NCI-H460 (cell line): ENCODE measurements at places on chromosomes 3 and 15.

DNA sequence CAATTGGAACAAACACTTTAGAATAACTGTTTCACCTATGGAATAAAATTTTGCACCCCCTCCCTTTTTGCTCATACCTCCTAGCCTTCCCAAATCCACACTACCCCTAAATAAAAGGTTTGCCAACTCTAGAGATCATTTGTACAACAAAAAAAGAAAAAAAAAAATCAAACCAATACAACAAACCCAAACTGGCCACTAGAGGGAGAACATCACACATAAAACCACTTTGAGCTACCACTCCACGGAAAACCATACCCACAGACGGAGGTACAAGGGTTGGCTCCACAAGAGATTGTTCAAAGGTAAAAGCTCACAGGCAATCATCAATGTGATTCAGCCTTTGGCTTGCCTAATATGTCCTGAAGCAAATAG is 47.6 kb downstream of the SETMAR start:
- peak; percentile 53 for DNase-seq

DNA sequence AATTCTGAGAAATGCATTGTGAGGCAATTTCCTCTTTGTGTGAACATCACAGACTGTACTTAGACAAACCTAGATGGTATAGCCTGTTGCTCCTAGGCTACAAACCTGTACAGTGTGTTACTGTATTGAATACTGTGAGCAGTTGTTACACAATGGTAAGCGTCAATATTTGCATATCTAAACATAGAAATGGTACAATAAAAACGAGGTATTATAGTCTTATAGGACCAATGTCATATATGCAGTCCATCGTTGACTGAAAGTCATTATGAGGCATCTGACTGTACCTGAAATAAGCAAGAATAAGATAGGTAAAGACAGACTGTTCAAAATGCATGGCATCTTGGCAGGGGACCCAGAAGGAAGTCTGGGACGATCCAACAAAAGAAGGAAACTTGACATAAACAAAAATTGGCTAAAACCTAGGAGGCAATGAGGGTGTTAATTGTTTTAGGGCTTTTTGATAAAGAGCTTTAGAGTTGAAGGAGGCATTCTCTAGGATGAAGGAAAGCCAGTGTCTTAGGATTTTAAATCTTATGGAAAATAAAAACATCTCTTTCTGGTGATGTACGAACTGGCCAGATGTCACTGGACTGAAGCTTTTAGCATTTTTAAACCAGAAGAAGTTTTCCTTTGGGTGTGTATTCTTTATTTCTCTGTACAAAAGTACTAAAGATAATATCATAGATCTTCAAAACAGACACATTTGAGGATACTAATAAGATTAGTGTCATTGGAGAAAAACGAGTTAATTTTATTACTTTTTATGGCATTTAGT is 9.2 kb upstream of the SPRED1 start:
- no peak for DNase-seq

DNA sequence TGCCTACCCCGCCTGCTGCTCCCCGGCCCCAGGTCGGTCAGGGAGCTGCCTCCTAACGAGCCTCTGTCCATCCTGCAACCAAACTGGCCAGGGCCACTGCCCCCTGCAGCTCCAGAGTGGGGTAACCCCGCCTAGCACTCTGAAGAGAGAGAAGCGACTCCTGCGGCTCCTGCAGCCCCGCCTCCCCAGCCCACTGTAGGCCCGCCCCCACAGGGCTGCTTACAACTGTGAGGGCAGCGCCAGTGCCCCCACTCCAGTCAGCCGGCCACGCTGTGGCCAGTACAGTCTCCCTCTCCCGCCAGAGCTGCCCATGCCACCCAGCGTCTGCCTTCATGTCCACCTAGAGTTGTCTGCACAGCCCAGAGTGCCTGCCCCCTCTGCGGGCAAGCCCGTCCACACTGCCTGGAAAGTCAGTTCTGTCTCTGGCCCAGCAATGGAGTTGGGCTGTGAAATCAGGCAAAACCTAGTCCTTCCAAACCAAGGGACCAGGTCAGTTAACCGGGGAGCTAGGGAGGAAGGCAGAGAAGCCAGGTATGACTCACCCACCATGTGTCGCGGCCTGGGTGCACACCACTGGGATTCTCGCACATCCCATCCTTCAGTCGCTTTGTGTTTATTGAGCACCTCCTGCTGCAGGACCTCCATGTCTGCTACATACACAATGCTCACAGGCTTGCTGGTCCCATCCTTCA is 2.4 kb downstream of the UCN2 start:
- no peak for DNase-seq

DNA sequence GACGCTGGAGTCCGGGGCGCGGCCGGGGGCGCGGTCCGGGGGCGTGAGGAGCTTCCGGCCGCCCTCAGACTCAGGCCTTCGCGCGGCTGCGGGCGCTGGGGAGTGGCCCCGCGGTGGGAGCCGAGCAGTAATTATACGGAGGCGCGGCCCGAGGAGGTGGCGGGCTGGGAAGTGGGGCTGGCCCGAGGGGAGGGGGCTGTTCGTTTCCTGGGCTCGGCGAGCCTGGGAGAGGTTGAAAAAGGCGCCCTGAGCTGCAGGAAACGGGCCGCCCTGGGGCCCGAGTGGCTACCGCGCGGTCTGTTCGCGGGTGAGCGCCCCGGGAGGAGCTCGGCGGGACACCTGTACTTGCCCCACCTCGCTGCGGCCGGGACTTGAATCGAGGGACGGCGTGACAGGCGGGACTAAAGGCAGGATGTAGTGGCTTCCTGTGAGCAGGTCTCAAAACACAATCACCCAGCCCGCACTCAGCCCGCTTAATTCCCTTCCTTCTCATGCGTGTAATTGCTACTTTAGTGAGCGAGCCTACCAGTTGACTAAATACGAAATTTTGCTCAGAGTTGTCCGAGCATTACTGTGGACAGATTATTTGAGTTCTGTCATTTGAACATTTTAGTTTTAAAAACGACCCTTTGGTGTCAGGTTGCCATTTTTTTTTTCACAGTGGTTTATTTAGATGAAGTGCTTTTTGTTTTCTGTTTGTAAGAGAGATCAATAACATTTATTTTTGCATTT is 860 bp downstream of the RASA2 start:
- DNase-seq, result peak; percentile 24

GRCh38 chr3:45748068-45748467 is 48.3 kb downstream of the SLC6A20 start:
- no peak for DNase-seq

- DNase-seq, result peak; percentile 23
These were observed 25.2 kb downstream of the OXNAD1 start for GRCh38 chr3:16290007-16290826.

DNA sequence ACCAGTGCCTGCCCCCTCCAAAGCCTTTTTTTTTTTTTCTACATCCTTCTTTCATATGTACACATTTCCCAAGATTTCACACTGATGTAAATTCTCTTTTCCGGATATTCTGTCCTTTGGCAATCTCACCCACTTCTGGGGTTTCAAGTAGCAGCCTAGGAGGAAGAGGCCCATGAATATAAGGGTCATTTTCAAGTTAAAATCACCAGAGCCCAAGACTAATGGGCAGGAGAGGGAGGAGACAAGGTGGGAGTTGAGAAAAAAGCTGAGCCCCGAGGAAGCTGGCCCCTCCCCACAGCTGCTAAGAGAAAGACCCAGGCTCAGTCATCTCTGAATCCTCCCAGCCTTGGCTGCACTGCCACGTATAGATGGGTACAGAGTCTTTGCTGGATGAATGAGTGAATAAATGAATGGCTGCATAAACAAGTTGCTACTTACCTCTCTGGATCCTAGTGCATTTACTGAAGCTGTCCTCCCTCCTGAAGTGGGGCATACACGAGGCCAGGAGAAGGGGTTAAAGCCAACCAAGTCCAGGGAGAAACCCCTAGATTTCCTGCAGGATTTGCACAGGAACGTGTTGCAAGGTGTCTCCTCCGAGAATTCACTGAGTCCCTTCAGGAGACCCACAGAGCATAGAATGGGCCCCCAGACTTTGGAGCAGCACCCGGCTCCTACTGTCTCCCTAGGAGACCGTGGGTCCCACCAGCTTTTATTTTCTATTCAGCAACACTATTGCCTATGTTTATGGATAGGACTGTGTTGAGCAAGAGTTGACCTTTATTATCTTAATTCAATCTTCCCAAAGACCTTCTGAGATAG is 100.8 kb upstream of the LIPC start:
- DNase-seq, result no peak

- DNase-seq, result no peak
These were observed 64.7 kb upstream of the NPHP3 start for GRCh38 chr3:132786890-132787289.

GRCh38 chr3:168475704-168476103 is 380.0 kb upstream of the GOLIM4 start:
- DNase-seq, result no peak

DNA sequence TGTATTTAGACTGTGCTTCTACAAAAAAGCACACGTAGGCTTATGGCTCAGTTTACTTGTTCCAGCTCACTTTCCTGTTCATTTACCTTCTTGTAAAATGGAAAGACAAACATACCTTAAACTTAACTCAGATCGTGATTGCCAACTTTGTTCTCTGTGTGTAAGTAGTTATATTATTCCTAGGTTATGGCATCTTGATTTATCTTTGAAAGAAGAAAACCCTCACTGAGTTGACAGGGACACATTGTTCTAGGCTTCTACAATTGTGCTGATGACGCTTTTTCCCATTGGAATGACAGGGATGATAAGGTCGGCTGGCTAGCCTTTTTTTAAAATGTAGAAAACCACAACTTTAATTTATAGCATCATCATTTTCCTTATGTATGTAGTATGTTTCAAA is 140.7 kb downstream of the IGF1R start:
- DNase-seq, result no peak

- DNase-seq, result no peak
These were observed 3.0 kb downstream of the RPL39L start for GRCh38 chr3:187136337-187136736.

- DNase-seq, result no peak
These were observed 1.5 kb downstream of the EAF2 start for GRCh38 chr3:121836481-121836880.

- DNase-seq, result no peak
These were observed 679 bp downstream of the RPL35A start for GRCh38 chr3:197950677-197951061.

GRCh38 chr15:29134641-29135308 is 134.8 kb downstream of the NSMCE3 start:
- no peak for DNase-seq

- no peak for DNase-seq
These were observed 47.5 kb upstream of the SSR3 start for GRCh38 chr3:156602424-156602823.

- DNase-seq, result no peak
These were observed 163.9 kb upstream of the WNT5A start for GRCh38 chr3:55651011-55651410.

DNA sequence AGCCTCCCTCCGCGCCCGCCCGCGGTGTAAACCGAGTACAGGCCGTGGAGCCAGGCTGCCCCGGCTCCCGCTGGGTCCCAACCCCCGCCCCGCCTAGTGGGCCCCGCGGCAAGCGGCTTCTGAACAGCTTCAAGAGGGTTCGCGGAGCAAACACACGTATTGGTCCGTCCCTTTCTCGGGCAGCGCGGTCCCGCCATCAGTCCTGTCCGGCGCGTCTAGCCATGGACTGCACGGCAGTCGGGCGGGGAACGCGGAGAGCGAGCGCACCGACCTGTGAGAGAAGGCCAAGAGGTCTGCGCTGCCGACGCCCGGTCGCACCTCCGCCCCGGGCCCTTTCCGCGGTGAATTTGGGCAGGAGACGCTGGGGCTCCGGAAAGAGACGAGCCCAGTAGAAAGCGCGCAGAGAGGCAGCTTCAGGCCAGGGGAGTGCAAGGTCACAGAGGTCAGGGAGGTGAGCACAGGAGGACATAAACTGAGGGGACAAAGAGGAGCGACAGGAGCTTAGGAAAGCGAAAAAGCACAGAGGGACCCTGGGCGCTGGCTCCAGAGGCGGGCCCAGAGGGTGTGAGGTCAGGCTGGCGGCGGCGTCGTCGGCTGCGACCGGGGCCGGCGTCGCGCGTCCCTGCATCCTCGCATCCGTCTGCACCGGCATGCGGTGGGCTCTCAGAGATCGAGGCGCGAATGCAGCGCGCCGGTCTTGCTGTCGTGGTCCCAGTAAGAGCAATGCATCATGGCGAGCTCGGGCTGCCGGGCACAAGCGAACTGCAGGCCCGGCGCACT is 1.8 kb downstream of the FOXL2 start:
- DNase-seq, result no peak

DNA sequence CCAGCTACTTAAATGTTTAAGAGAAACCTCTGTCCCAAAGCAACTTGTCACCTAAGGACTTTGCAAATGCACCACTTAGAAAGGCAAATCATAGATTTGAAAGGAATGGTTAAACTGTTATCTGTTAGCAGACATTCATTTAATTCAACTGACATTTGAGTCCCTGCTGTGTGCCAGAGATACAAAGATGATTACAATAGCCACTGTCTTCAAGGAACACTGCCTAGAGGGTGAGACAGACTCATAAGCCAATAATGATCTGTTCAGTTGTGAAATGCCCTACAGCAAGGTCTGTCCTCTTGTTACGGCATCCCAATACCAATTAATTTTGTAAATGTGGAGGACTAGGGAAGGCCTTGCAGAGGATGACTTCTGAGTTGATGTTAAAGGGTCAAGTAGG is 113.1 kb downstream of the ATG7 start:
- no peak for DNase-seq

- no peak for DNase-seq
These were observed 48.7 kb upstream of the TSC22D2 start for GRCh38 chr3:150359381-150359780.

DNA sequence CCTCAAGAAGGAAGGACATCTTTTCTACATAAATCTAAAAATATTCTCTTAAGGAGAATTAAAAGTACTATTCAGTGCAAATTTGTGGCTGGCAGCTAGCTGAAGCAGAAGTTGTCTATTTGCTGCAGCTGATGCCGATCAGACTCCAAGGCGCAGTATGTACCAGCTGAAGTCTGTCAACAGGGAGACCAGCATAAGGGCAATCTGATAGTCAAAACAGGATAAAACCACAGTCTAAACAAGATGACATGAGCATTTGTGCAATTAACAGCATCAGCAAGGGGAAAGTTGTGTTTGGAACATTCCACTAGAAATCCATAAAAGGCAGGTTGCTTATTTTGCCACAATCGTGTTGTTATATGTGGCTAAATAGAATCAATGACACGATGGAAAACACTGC is 198.2 kb upstream of the ROBO2 start:
- DNase-seq, result no peak

- DNase-seq, result no peak
These were observed 1107.8 kb downstream of the IGSF11 start for GRCh38 chr3:117926819-117927218.

GRCh38 chr3:46881596-46882376 is 4.3 kb downstream of the PTH1R start:
- no peak for DNase-seq

DNA sequence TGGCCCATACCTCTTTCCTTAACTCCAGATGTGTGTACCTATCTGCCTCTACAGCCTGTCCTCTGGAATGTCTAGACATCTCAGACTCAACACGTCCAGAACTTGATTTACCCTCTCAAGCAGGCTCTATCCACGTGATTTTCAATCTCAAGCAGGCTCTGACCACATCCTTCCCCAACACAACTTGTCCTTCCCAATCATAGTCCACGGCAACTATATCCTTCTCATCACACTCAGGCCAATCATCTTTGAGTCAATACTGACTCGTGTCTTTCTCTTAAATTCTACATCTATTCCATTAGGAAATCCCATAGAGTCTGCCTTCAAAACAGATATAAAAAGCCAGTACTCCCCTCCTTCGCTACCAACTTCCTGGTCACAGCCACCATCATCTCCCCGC is 70.4 kb downstream of the FOXP1 start:
- no peak for DNase-seq
